Transverse colon (tissue), 4 donors: ENCODE measurements at places on chromosomes 2 and 18. TPM values are rescaled to one million over a fixed set of nuclear protein-coding genes. Genes with fewer than 3 reads are reported as not detected.

DNA sequence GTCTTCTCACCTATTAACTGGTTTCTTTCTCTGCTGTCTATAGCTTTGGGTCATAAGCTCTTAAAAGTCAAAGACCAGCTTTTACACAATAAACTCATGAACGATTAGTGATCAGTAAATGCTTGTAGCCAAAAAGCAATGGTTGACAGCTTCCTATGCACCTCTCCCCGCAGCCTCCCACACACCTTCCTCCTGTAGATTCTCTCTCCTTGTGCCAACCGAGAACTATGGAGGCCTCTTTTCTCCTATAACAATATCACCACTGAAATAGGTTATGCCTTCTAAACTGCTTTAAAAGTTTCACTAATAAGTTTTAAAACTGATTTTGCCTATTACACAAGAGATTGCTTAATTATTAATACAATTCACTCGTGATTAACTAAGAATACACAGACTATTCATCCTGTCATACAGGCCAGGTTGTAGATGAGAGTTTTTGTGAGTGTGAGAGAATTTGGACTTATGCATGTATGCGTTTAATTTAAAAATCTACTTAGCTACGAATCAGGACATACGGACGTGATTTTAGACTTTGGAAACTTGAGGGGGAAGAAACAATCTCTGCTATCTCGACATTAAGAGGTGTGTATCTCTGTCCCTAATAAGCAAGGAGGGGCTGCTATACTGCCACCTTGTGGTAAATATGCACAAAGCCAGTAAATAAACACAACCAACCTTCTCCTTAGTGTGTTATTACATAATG lies 229.1 kb upstream of the RBBP8 start:
- H3K4me1 ChIP-seq, result peaks cover 11% of the 10 kb centered on the region
- no peak for DNase-seq
- H3K27me3 ChIP-seq, result no peaks in the 10 kb centered on the region
- H3K27ac ChIP-seq, result no peak overlapping the region
- H3K36me3 ChIP-seq, result no peaks in the 10 kb centered on the region
- H3K4me3 ChIP-seq, result no peak overlapping the region

GALR1 gene
- 0.14 TPM for total RNA-seq

DNA sequence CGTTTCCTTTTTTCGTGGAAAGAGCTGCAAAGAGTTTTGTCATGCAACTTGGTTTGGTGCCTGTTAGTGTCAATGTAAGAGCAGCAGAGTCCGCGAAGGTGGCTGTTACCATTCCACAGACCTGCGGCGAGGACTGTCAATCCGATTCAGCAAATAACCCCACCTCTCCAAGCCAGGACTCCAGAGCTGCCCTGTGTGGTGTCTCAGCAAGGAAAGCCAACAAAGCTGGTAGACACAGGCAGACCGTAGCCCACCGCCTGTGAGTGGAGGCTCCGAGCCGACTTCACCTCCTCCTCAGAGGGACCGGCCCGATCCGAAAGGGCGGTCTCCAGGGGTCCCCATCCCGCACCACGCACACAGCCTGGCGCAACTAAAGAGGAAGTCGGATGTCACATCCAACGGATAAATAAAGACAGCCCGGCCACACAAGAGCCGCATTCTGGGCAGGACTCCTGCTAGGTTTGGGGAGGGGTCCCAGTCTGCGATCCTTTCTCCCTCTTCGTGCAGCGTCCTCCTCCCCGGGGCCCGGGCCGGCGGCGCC lies 819 bp downstream of the ANKRD44 start:
- no peaks in the 10 kb centered on the region for H3K27me3 ChIP-seq
- peak overlapping the region; percentile 90 for H3K27ac ChIP-seq
- H3K36me3 ChIP-seq, result no peaks in the 10 kb centered on the region
- peak overlapping the region; percentile 75 for H3K4me3 ChIP-seq
- H3K4me1 ChIP-seq, result peaks cover 9% of the 10 kb centered on the region
- peak; percentile 43 for DNase-seq

GRCh38 chr2:175552902-175553301 lies 371.4 kb upstream of the ATP5MC3 start:
- no peak overlapping the region for H3K4me3 ChIP-seq
- no peaks in the 10 kb centered on the region for H3K27me3 ChIP-seq
- no peaks in the 10 kb centered on the region for H3K4me1 ChIP-seq
- H3K27ac ChIP-seq, result no peak overlapping the region
- no peak for DNase-seq

- no peaks in the 10 kb centered on the region for H3K36me3 ChIP-seq
- no peak overlapping the region for H3K4me3 ChIP-seq
- no peak overlapping the region for H3K27ac ChIP-seq
- no peaks in the 10 kb centered on the region for H3K4me1 ChIP-seq
These were observed 646.6 kb downstream of the NRXN1 start for GRCh38 chr2:50385349-50385748.

ANKRD30B gene
- not detected for total RNA-seq

DNA sequence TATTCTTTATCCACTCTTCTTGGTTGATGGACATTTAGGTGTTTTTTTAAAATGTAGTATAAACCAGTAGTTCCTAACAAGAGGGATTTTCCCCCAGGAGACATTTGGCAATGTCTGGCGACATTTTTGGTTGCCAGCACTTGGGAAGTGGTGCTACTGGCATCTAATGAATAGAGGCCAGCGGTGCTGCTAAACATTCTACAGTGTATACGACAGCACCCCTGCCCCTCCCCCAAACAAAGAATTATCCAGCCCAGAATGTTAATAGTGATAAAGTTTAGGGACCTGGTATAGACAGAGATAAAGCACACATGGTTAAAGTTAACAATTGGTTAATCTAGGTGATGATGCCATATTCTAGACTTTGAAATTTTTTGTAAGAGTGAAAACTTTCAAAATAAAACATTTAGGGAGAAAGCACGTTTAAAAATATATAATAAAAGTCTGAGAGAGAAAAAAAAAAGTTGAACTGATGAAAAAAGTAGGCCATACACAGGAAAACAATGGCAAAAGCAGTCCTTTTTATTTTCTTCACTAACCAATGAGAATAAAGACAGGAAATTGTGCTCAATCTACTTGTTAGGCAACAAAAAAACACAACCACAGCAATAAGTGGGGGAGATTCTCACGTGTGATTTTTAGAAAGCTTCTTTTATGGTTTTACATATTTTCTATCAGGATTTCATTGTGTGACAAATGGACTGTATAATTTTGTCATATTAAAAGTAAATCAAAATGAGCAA lies 14.8 kb downstream of the FBXO48 start:
- no peak overlapping the region for H3K4me3 ChIP-seq
- H3K27ac ChIP-seq, result peak overlapping the region; percentile 5
- no peaks in the 10 kb centered on the region for H3K36me3 ChIP-seq
- H3K4me1 ChIP-seq, result no peaks in the 10 kb centered on the region
- no peaks in the 10 kb centered on the region for H3K27me3 ChIP-seq
- DNase-seq, result no peak

DNA sequence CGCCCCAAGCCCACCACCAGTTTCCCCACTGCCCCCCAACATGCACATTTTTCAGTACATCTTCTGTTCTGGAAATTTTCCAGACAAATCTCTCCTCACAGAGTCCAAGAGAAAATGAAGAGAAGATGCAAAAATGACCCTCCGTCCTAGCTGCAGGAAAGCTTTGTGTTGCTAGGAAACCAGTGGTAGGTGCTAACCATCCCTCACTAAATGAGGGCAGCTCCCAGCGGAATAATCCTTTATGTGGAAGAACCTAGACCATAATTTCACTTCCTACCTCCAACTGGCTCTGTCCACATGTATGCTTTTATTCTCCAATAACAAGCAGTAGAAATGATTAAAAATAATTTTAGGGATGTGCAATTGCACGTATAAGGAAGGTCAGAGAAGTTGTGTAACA lies 311.9 kb upstream of the EPHA4 start:
- DNase-seq, result no peak
- no peaks in the 10 kb centered on the region for H3K36me3 ChIP-seq
- no peak overlapping the region for H3K27ac ChIP-seq
- no peaks in the 10 kb centered on the region for H3K4me1 ChIP-seq
- H3K27me3 ChIP-seq, result no peaks in the 10 kb centered on the region
- H3K4me3 ChIP-seq, result no peak overlapping the region

MYOM1 gene
- total RNA-seq, result 8.3 TPM
